ENCODE measurements at places on chromosomes 12 and 14.

DNA sequence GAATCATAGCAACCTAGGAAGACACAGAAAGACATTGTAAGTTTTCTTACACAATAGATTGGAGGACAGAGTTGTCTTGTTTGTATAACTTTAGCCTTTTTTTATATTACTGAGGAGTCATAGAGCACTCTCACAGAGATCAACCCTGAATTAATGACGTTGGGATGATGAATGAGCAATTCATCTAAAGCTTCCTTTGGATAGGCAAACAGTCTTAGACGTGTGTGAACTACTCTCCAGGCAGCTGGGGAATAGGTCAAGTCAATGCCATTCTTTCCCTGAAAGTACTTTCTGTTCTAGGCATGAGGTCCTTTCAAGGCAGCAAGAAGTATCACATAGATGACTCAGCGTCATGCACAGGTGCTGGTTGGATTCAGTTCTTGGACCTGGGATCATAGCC lies 369.1 kb upstream of the NOVA1 start:
- DNase-seq, result no peak
- H3K4me3 ChIP-seq, result no peak overlapping the region
- H3K27me3 ChIP-seq, result no peaks in the 10 kb centered on the region
- no peaks in the 10 kb centered on the region for H3K4me1 ChIP-seq

DNA sequence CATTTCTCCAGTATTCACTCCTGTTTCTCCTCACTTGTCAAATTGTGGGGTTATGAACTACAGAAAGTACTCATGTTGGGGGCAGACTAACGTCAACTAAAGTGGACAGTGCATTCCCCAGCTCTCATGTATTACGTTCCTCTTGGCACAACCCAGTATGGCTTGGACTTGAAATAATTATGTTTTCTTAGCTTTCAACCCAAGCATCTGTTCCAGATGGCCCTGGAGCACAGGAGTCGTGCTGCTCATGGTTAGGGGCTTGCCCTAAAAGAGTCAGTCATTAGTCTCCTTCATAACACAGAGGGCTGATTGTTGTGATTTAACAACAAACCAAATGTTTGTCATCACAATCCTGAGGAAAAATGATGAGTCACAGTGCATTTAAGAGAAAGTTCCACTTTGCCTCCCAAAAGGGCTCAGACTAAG lies 154.4 kb downstream of the RPAP3 start:
- no peaks in the 10 kb centered on the region for H3K36me3 ChIP-seq
- no peak overlapping the region for H3K4me3 ChIP-seq
- DNase-seq, result peak; percentile 74

- peaks cover 4% of the 10 kb centered on the region for H3K36me3 ChIP-seq
- DNase-seq, result no peak
- peaks cover 49% of the 10 kb centered on the region for H3K4me1 ChIP-seq
- H3K4me3 ChIP-seq, result no peak overlapping the region
- H3K27ac ChIP-seq, result no peak overlapping the region
These were observed 151.5 kb downstream of the MSRB3 start for GRCh38 chr12:65430006-65430405.

DNA sequence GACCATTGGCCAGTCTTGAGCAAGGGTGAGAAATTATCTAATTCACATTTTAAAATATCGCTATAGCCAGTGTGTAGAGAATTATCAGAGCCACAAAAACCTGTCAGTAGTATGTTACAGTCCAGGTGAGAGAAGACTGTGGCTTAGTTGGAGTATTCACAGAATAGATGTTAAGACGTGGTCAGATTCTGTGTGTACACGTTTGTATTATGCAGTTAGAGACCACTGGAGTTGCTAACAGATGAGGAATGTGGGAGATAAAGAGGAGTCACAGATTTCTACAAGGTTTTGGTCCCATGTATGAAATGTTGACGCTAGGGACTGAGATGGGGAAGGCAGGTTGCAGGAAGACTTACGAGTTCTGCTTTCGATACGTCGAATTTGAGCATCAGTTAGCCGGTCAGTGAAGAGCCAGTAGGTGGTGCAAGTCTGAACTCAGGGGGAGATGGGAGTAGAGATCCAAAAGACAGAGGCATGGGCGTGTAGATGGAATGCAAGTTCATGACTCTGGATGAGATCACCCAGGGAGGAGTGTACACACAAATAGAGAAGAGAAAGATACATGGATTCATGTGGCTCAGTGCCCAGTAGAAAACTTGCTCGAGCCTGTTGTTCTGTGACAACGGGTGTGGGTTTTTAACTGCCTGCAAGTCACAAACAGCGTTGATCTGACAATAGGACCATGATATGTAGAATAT lies 114.8 kb upstream of the FLRT2 start:
- no peaks in the 10 kb centered on the region for H3K36me3 ChIP-seq
- H3K27me3 ChIP-seq, result no peaks in the 10 kb centered on the region
- DNase-seq, result peak; percentile 97

DNA sequence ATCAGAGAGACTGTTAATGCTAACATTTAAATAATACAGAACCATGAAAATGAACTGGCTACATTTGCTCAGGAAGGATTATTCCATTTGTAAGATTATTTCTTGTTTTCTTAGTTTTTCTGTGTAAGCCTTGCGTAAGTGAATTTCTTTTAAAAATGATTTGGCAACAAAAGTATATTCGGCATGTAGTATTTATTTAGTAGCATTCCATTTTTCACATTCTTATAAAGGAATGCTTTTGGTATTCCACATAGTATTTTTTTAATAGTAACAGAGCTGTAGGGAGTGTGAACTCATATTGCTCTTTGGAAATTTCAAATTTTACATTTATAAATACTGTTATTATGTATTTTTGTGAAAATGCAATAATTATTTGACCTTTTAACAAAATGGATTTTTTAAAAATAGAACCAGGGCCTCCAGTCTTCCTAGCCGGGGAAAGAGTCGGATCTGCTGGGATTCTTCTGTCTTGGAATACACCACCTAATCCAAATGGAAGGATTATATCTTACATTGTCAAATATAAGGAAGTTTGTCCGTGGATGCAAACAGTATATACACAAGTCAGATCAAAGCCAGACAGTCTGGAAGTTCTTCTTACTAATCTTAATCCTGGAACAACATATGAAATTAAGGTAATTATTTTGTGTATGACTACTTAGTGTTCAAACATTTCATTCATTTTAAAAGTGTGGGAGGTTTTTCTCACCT lies 1.2 kb downstream of the PTPRQ start:
- H3K4me1 ChIP-seq, result peaks cover 48% of the 10 kb centered on the region
- no peak overlapping the region for H3K27ac ChIP-seq
- H3K36me3 ChIP-seq, result no peaks in the 10 kb centered on the region
- peak overlapping the region; percentile 19 for H3K4me3 ChIP-seq

- DNase-seq, result no peak
- peak overlapping the region; percentile 90 for H3K27ac ChIP-seq
- H3K27me3 ChIP-seq, result no peaks in the 10 kb centered on the region
- peak overlapping the region; percentile 95 for H3K4me3 ChIP-seq
- H3K36me3 ChIP-seq, result no peaks in the 10 kb centered on the region
These were observed 1.1 kb downstream of the RAP1B start for GRCh38 chr12:68611806-68612160.

DNA sequence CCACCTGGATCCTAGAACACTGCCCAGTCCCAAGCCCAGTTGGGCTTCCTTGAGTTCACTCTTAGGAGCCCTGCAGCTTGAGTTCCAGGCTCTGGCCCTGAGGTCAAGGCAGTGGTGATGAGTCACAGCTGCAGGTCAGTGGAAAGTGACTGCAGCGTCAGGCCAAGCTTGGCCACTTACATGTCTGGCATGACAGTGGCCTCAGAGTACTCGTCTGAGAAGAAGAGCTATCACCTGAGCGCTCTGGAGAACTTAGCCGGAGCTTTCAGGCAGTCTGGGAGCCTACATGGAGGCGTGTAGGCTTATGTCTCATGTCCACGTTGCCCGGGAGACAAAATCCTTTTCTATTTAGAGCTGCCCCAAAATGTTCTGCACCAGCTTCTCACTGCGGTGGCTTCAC lies 75.6 kb downstream of the ARL6IP4 start:
- no peak for DNase-seq
- no peak overlapping the region for H3K27ac ChIP-seq
- H3K4me1 ChIP-seq, result no peaks in the 10 kb centered on the region
- H3K36me3 ChIP-seq, result no peaks in the 10 kb centered on the region

GRCh38 chr12:104586351-104586919 lies 129.7 kb downstream of the CHST11 start:
- H3K27ac ChIP-seq, result no peak overlapping the region
- no peaks in the 10 kb centered on the region for H3K36me3 ChIP-seq
- no peak for DNase-seq
- no peaks in the 10 kb centered on the region for H3K27me3 ChIP-seq

GRCh38 chr14:25150401-25150800 lies 100.5 kb upstream of the STXBP6 start:
- 0 out of 2 replicates have a peak, but pooled peaks cover 5% of the 10 kb centered on the region for H3K4me1 ChIP-seq
- no peaks in the 10 kb centered on the region for H3K36me3 ChIP-seq
- peaks cover 14% of the 10 kb centered on the region for H3K27me3 ChIP-seq
- H3K4me3 ChIP-seq, result no peak overlapping the region
- DNase-seq, result peak; percentile 43

GRCh38 chr14:58198086-58198485 lies 1.9 kb upstream of the ACTR10 start:
- peaks cover 17% of the 10 kb centered on the region for H3K4me1 ChIP-seq
- no peak overlapping the region for H3K4me3 ChIP-seq
- H3K27me3 ChIP-seq, result 0 out of 2 replicates have a peak, but pooled peaks cover under 1% of the 10 kb centered on the region

DNA sequence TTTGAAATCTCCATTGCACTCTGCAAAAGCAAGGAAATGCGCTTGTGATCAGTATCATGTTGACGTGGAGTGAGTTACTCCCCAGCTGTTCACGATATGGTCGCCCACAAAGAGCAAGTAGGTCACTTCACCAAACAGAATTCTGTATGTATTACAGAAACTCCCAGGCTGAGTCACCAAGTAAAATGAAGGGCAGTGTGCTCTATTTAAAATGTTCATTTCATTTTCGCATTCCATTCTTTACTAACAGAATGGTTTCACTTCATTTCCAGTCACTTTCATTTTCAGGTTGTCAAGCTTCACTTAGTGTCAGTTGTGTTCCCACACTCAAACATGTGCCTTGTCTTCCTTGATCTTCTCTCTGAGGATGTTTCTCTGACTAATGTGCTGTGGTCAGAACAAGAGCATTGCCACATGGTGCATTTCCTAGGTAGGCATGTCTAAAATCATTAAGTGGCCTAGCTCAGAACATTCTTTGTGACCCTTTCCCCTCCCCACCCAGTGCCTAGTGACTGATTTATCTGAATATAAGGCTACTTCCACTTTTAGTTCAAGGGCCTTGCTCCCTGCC lies 391.2 kb downstream of the RAD51B start:
- peak; percentile 91 for DNase-seq
- H3K36me3 ChIP-seq, result no peaks in the 10 kb centered on the region
- H3K4me1 ChIP-seq, result peaks cover 30% of the 10 kb centered on the region
- no peaks in the 10 kb centered on the region for H3K27me3 ChIP-seq
- H3K27ac ChIP-seq, result peak overlapping the region; percentile 93

DNA sequence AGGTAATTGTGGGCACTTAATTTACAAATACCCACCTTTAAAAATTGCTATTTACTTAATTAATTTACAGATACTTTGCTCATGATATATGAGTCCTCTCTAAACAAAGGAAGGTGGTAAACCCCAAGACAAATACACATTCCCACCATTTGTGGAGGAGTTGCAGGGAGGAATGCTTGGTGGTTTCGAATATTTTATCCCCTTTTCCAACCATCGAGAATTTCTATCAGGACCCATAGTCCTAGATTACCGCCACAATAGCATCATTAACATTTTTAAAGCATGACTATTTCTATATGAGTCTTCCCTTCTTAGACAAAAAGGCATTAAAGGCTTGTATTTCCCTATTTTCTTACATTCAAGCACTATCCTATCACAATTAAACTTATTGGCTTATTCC lies 34.2 kb upstream of the PLEKHA5 start:
- no peaks in the 10 kb centered on the region for H3K27me3 ChIP-seq
- peaks cover 18% of the 10 kb centered on the region for H3K4me1 ChIP-seq
- DNase-seq, result no peak
- no peak overlapping the region for H3K4me3 ChIP-seq

DNA sequence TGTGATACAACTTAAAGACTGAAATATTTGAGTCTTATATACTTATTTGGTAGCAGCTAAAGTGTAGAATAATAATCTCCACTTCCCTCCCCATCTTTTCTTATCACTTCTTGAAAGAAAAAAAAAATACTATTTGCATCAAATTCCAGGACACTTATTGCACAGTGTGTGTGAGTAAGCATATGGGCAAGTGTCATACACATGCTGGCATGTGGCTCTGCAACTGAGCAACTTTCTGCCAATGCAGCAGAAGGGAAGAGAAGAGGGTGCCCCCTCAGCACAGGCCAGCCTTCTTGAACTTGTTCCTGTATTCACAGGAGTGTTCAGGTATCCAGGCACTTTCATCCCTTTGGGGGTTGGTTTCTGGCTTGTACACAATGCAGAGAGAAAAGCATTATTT lies 145.8 kb downstream of the CPNE8 start:
- no peaks in the 10 kb centered on the region for H3K36me3 ChIP-seq
- no peaks in the 10 kb centered on the region for H3K27me3 ChIP-seq
- no peaks in the 10 kb centered on the region for H3K4me1 ChIP-seq
- H3K27ac ChIP-seq, result no peak overlapping the region

DNA sequence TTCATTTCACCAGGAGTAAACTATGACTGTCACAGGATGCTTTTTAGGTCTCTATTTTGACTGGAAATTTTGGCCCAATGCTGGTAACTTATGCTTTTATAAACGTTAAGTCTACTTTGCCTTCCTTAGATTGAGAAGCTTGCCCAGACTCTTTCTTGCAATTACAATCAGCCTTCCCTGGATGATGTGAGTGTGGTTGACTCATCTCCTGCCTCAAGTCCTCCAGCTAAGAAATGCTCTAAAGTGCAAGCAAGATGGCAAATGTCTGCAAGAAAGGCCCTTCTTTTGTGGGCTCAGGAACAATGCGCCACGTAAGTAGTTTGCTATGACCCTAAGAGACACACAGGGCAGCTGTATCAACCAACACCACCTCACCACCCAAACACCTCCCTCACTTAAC lies 96.9 kb downstream of the SYNE2 start:
- DNase-seq, result peak; percentile 33
- no peaks in the 10 kb centered on the region for H3K27me3 ChIP-seq
- H3K4me1 ChIP-seq, result no peaks in the 10 kb centered on the region
- H3K36me3 ChIP-seq, result no peaks in the 10 kb centered on the region
- no peak overlapping the region for H3K4me3 ChIP-seq
- H3K27ac ChIP-seq, result no peak overlapping the region

DNA sequence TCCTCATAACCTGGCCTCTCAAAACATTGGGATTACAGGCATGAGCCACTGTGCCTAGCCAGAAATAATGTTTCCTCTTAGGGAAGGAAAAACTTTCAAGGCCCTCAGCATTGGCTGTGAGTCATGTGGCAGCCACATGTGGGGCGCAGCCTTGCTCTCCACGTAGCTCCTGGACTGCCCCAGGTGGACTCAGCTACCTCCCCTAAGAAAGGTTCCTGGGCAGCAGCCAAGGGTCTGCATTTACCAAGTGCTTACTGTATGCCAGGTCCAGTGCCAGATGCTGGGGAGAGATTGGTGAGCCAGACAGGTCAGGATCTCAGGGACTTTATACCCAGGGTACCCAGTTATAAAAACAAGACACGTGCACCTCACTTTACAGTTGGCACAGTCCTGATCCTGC lies 3.7 kb upstream of the TRPV4 start:
- peak overlapping the region; percentile 81 for H3K27ac ChIP-seq
- no peaks in the 10 kb centered on the region for H3K27me3 ChIP-seq
- peaks cover 5% of the 10 kb centered on the region for H3K4me1 ChIP-seq
- no peak overlapping the region for H3K4me3 ChIP-seq
- peak; percentile 56 for DNase-seq

GRCh38 chr12:27096420-27096819 lies 14.0 kb upstream of the C12orf71 start:
- peaks cover under 1% of the 10 kb centered on the region for H3K4me1 ChIP-seq
- DNase-seq, result no peak
- H3K36me3 ChIP-seq, result no peaks in the 10 kb centered on the region
- no peak overlapping the region for H3K27ac ChIP-seq
- no peaks in the 10 kb centered on the region for H3K27me3 ChIP-seq

- H3K27ac ChIP-seq, result peak overlapping the region; percentile 86
- H3K4me1 ChIP-seq, result peaks cover 36% of the 10 kb centered on the region
- no peaks in the 10 kb centered on the region for H3K36me3 ChIP-seq
- H3K27me3 ChIP-seq, result no peaks in the 10 kb centered on the region
- H3K4me3 ChIP-seq, result peak overlapping the region; percentile 18
These were observed 127.4 kb downstream of the CRADD start for GRCh38 chr12:93804392-93805179.
